Cardiac muscle cell (in vitro differentiated cells and primary cell): ENCODE measurements at places on chromosomes 12 and 14. TPM values are rescaled to one million over a fixed set of nuclear protein-coding genes. Genes with fewer than 3 reads are reported as not detected.

DNA sequence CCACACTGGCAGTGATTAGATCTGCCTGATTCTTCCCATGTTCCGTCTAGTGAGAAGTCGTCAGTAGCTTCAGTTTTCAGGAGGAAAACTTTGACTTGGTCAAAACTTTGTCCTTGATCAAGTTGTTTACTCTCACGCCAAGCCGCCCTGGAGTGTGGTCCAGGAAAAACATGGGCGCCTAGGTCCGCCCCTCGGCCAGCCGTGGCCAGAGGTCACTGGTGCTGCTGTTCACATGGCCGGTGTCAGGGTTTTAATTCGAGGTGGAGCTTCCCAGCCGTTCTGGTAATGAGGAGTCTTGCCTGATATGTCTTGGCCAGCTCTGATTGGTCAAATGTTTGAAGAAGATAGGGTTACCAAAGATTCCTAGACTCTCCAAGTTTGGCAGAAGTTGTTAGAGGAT, 71.5 kb downstream of the PPP2R5C start:
- no peak overlapping the region for H3K4me3 ChIP-seq
- no peaks in the 10 kb centered on the region for H3K36me3 ChIP-seq
- no peaks in the 10 kb centered on the region for H3K27me3 ChIP-seq
- no peak overlapping the region for H3K27ac ChIP-seq
- no peak for DNase-seq

- H3K36me3 ChIP-seq = no peaks in the 10 kb centered on the region
- peak; percentile 39 for DNase-seq
- peaks cover 19% of the 10 kb centered on the region for H3K4me1 ChIP-seq
- no peak overlapping the region for H3K27ac ChIP-seq
Observed at GRCh38 chr14:81311778-81312177, 88.3 kb downstream of the STON2 start.

GRCh38 chr12:96121271-96121711, 72.9 kb upstream of the ELK3 start:
- no peak overlapping the region for H3K27ac ChIP-seq
- DNase-seq = peak; percentile 57
- H3K4me1 ChIP-seq = no peaks in the 10 kb centered on the region

Gene TMEM233
- 0.06 and 0.07 TPM in 2 replicates for total RNA-seq

Gene PLCZ1
- total RNA-seq = not detected in 2 replicates

DNA sequence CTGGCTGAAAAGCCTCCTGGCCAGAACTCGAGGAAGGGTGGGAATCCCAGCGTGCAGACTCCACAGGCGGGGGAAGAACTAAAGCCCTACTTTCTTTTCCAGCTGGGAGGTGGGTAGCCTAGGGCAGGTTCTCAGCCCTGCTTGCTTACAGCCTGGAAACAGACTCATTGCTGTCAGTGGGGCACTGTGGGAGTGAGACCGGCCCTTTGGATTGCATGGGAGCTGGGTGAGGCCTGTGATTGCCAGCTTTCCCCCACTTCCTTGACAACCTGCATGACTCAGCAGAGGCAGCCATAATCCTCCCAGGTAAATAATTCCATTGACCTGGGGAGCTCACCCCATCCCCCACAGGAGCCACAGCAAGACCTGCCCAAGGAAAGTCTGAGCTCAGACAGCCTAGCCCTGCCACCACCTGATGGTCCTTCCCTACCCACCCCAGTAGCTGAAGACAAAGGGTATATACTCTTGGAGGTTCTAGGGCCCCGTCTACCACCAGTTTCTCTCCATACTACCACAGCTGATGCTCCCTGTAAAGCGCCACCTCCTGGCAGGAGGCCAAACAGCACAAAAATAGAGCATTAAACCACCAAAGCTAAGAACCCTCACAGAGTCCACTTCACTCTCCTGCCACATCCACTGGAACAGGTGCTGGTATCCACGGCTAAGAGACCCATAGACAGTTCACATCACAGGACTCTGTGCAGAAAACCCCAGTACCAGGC, 294.1 kb downstream of the SEC23A start:
- H3K4me3 ChIP-seq = no peak overlapping the region
- no peak overlapping the region for H3K27ac ChIP-seq
- DNase-seq = no peak
- no peaks in the 10 kb centered on the region for H3K27me3 ChIP-seq
- no peaks in the 10 kb centered on the region for H3K36me3 ChIP-seq

DNA sequence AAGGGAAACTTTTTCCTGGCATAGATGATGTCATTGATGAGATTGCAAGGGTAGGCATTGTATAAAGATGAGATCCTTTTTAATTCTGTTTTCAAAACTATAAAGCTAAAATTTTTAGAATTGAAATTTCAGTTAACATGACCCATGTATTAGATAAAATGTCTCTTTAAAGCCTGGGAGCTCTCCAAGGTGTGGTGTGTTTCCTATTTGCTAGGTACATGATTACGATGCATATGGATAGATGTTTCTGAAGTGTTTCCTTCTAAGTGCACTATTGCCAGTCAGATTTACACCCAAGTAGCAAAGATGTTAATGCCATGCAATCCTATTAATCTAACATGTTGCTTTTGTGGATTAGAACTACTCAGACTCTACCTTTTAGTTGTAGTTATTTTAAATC, 834.7 kb downstream of the DIO2 start:
- H3K36me3 ChIP-seq = no peaks in the 10 kb centered on the region
- H3K27me3 ChIP-seq = no peaks in the 10 kb centered on the region

GRCh38 chr12:128557231-128557630, 266.5 kb downstream of the SLC15A4 start:
- DNase-seq = no peak
- H3K36me3 ChIP-seq = no peaks in the 10 kb centered on the region
- H3K27me3 ChIP-seq = peaks cover 9% of the 10 kb centered on the region
- no peak overlapping the region for H3K27ac ChIP-seq

Gene RPL10L
- not detected in 2 replicates for total RNA-seq

Gene DEGS2
- total RNA-seq = 0.49 and 2.7 TPM in 2 replicates

DNA sequence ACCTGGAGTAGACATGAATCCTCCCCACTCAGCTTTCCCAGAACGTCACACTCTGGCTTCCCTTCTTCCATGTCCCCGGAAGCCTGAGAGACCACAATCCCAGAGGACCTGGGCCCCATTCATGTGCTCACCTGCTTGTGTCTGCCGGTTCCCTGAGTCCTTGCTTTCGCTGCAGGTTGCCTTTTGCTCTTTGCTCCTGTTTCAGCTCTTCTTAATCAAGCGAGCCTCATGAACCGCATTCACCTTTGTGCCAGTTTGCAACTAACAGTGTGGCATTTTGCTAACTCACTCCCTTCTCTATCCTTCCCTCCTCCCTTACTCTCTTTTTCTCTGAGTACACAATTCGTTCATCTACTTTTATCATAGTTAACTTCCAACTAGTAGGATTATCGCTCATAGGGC, 23.1 kb downstream of the ENTPD5 start:
- no peaks in the 10 kb centered on the region for H3K36me3 ChIP-seq
- no peak for DNase-seq
- H3K27ac ChIP-seq = no peak overlapping the region

Gene CCDC175
- total RNA-seq = not detected in 2 replicates

DNA sequence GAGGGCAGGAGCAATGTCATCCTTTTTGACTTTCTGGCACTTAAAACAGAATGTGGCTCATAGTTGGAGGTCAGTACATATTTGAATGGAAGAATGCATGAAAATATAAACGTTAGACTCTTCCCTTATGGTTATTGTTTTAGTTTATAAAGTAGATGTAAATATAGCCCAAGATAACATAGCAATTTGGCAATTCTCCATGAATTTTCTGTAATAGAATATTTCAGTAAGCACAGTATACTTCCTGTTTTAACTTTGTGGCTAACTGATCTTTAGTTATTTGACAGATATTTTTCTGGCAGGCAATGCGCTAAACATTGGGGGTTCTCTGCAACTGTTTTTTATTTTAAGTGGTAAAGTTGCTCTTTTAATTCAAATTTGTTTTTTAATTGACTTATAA, 763.0 kb downstream of the NRXN3 start:
- H3K27ac ChIP-seq = no peak overlapping the region
- no peaks in the 10 kb centered on the region for H3K4me1 ChIP-seq
- H3K36me3 ChIP-seq = no peaks in the 10 kb centered on the region
- H3K4me3 ChIP-seq = no peak overlapping the region
- no peak for DNase-seq
- peaks cover 12% of the 10 kb centered on the region for H3K27me3 ChIP-seq

Gene TRHDE
- total RNA-seq = 0.11 TPM in 1 of 2 replicates, not detected in the other

Gene BCL11B
- 1.7 and 2.8 TPM in 2 replicates for total RNA-seq

DNA sequence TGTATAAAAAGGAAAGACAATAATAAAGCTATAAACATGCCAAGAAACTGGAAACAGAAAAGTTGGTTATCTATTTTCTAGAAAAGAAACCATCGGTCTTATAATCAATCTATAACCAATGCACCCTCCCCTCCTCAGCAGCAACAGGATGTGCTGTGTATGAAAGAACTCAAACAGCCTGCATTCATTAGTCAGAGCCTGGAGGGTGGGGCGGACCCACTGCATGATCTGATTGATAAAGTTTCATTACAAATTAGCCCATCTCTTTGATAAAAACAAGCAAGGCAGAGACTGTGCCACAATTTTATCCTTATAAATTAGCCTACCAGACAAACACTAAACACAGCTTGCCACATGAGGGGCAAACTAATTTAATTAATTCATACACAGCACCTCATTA, 448.1 kb downstream of the BCAT1 start:
- no peak for DNase-seq
- H3K27ac ChIP-seq = no peak overlapping the region

GRCh38 chr14:33588771-33589170, 362.1 kb downstream of the EGLN3 start:
- H3K4me3 ChIP-seq = no peak overlapping the region
- no peak overlapping the region for H3K27ac ChIP-seq
- DNase-seq = no peak
- no peaks in the 10 kb centered on the region for H3K36me3 ChIP-seq

Gene SYNDIG1L
- total RNA-seq = 0.11 and 0.39 TPM in 2 replicates

- no peak overlapping the region for H3K27ac ChIP-seq
- no peaks in the 10 kb centered on the region for H3K4me1 ChIP-seq
- no peaks in the 10 kb centered on the region for H3K27me3 ChIP-seq
- no peak overlapping the region for H3K4me3 ChIP-seq
Observed at GRCh38 chr14:37263656-37264236, 66.0 kb downstream of the MIPOL1 start.

DNA sequence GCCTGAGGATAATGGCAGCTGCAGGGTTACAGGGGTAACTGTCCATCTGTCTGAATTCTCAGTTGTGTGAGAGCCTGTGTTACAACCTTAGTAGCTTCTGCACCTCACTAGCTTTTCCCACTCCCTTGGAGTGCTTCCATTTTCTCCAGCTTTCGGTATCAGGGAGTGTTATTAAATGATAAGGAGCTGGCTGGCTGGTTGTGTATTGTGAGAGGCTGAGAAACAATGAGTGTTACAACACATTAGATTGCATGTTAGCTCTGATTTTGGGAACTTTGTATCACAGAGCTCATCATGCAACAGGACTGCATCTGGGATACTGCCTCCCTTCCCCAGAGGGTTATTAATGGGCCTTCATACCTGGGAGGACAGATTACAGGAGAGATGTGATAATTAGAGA, 723.7 kb downstream of the DIO2 start:
- H3K27ac ChIP-seq = no peak overlapping the region
- no peaks in the 10 kb centered on the region for H3K36me3 ChIP-seq
- H3K27me3 ChIP-seq = no peaks in the 10 kb centered on the region

GRCh38 chr14:61585598-61586543, 109.4 kb upstream of the HIF1A start:
- no peaks in the 10 kb centered on the region for H3K27me3 ChIP-seq
- DNase-seq = no peak
- no peaks in the 10 kb centered on the region for H3K36me3 ChIP-seq
- H3K4me1 ChIP-seq = peaks cover 27% of the 10 kb centered on the region

Gene ACACB
- total RNA-seq = 52.3 and 78.0 TPM in 2 replicates

DNA sequence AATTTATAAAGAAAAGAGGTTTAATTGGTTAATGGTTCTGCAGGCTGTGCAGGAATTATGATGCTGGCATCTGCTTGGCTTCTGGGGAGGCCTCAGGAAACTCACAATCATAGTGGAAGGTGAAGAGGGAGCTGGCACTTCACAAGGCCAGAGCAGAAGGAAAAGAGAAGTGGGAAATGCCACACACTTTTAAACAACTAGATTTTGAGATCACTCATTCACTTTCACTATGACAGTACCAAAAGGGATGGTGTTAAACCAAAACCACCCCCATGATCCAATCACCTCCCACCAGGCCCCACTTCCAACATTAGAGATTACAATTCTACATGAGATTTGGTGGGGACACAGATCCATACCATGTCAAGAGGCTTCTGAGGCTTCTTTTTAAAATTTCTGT, 62.6 kb downstream of the SLC38A4 start:
- no peak overlapping the region for H3K4me3 ChIP-seq
- H3K27ac ChIP-seq = no peak overlapping the region
- H3K36me3 ChIP-seq = no peaks in the 10 kb centered on the region
- H3K27me3 ChIP-seq = no peaks in the 10 kb centered on the region
- no peak for DNase-seq

Gene DRAM1
- 0.04 and 0.06 TPM in 2 replicates for total RNA-seq

Gene KCNC2
- not detected in 2 replicates for total RNA-seq

Gene INHBC
- 0.21 TPM in 1 of 2 replicates, not detected in the other for total RNA-seq

DNA sequence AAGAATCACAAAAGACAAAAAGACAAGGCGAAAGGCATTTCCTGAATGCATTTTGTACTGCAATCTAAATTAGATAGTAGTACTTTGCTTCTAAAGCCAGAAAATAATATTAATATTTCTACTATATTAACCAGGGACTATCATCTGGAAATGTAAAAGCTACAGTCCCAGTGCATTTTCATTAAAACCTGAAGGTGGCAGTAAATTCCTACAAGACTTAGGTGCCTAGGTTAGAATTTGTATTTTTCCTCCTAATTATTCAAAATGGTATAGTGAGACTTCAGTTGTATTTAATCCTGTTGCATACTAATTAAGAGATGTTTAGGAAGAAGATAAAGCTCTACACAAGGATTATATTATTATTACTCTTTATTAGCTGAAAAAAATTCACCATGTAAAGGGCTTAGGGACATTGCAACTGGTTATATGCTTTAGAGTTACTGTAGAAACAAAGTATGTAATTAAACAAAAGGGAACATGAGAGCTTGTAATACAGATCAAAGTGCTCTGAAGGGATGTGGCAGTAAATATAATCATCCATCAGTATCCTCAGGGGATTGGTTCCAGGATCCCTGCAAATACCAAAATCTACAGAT, 53.6 kb downstream of the BRMS1L start:
- H3K27ac ChIP-seq = no peak overlapping the region
- H3K4me1 ChIP-seq = no peaks in the 10 kb centered on the region
- H3K4me3 ChIP-seq = no peak overlapping the region
- DNase-seq = peak; percentile 3
- no peaks in the 10 kb centered on the region for H3K36me3 ChIP-seq

Gene CEP128
- 7.5 and 14.3 TPM in 2 replicates for total RNA-seq

Gene C14orf132
- 11.9 and 13.9 TPM in 2 replicates for total RNA-seq

- no peak for DNase-seq
- H3K4me3 ChIP-seq = no peak overlapping the region
- peak overlapping the region; percentile 40 for H3K27ac ChIP-seq
- H3K36me3 ChIP-seq = no peaks in the 10 kb centered on the region
- H3K4me1 ChIP-seq = peaks cover 23% of the 10 kb centered on the region
Observed at GRCh38 chr12:41467591-41468325, 279.6 kb downstream of the PDZRN4 start.

Gene PRPH
- total RNA-seq = 0.53 and 4.0 TPM in 2 replicates

DNA sequence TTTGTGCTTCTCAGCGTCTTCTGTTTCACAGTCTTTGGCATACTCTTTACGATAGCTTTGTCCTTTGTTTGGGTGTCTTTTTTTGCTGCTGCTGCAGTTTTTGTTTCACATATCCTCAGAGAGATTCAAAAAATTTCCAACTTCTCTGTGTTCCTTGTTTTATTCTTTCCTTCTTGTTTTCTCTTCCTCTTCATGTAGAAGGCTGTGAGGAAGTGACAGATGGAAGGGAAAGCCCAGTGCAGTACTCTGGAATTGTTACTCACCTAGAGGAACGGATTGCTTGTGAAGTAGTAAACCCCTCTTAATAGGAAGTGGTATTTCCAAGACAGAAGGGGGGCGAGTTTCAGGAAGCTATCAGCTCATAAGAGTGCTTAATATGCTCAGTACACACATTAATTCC, 1.7 kb downstream of the CREBL2 start:
- peaks cover 17% of the 10 kb centered on the region for H3K4me1 ChIP-seq
- H3K27ac ChIP-seq = no peak overlapping the region
- no peaks in the 10 kb centered on the region for H3K27me3 ChIP-seq
- DNase-seq = no peak
